ENCODE measurements at places on chromosomes 16 and 17. TPM values are rescaled to one million over a fixed set of nuclear protein-coding genes. Genes with fewer than 3 reads are reported as not detected.

The FZD2 gene
- 1.7 TPM for total RNA-seq

The CCL4L2 gene
- total RNA-seq: not detected

The LCMT1 gene
- 27.4 TPM for total RNA-seq

The EPOP gene
- total RNA-seq: 3.1 TPM

The LAT gene
- total RNA-seq: 0.56 TPM

The LYRM1 gene
- 49.1 TPM for total RNA-seq

The PALB2 gene
- 7.1 TPM for total RNA-seq

The CD7 gene
- total RNA-seq: not detected

The B9D1 gene
- 32.7 TPM for total RNA-seq

The LRRC46 gene
- total RNA-seq: 0.09 TPM

The CCDC144A gene
- total RNA-seq: 27.3 TPM

The BORCS6 gene
- 8.6 TPM for total RNA-seq

The FSCN2 gene
- total RNA-seq: 0.27 TPM

The KCNJ2 gene
- 14.8 TPM for total RNA-seq

The PKMYT1 gene
- total RNA-seq: 4.2 TPM

The BCL6B gene
- 127 TPM for total RNA-seq

The TMC7 gene
- 3.7 TPM for total RNA-seq

The KRTAP4-9 gene
- not detected for total RNA-seq

The GP1BA gene
- not detected for total RNA-seq

The CRHR1 gene
- total RNA-seq: not detected

The CCDC78 gene
- 1.1 TPM for total RNA-seq

The DNAAF8 gene
- total RNA-seq: 0.45 TPM

The CIBAR2 gene
- total RNA-seq: not detected

The FDXR gene
- total RNA-seq: 64.7 TPM

The KIF2B gene
- total RNA-seq: not detected

The RAB11FIP4 gene
- 0.09 TPM for total RNA-seq

The ZNF469 gene
- 7.4 TPM for total RNA-seq

The METTL26 gene
- 76.9 TPM for total RNA-seq

The HSD17B2 gene
- total RNA-seq: 1.7 TPM

The GID4 gene
- 4.8 TPM for total RNA-seq

The MAP2K6 gene
- total RNA-seq: 2.5 TPM

The FASN gene
- total RNA-seq: 52.8 TPM

The ADCY9 gene
- 4.9 TPM for total RNA-seq

The TMEM220 gene
- total RNA-seq: 1.8 TPM

The NETO2 gene
- 37.0 TPM for total RNA-seq

The CYGB gene
- 5.0 TPM for total RNA-seq

The CEMP1 gene
- not detected for total RNA-seq

The OTOP2 gene
- not detected for total RNA-seq

The GNGT2 gene
- 1.3 TPM for total RNA-seq

The CACNG5 gene
- total RNA-seq: not detected

The CDH15 gene
- 0.19 TPM for total RNA-seq

The UMOD gene
- not detected for total RNA-seq
